ENCODE measurements at places on chromosomes 16 and 17.

GRCh38 chr17:68314916-68315535 is 23.7 kb downstream of the ARSG start:
- no peak for DNase-seq

DNA sequence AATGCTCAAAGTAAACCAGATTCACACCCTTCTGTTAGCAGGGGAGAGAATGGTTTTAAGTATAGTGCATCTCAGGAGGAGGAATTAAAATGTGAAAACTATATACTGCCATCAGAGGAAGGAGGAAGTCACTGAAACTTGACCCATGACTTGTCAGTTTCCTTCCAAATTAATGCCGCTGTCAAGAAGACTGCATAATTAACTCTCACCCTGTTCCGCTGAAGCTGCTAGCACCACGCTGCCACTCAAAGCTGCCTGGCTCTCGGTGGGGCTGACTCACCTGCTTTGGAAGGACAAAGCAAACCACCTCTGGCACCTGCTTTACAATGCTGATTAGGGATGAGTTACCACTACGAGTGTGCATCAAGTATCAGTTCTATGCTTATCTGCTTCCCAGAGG is 37.8 kb upstream of the ULK2 start:
- no peak for DNase-seq

DNA sequence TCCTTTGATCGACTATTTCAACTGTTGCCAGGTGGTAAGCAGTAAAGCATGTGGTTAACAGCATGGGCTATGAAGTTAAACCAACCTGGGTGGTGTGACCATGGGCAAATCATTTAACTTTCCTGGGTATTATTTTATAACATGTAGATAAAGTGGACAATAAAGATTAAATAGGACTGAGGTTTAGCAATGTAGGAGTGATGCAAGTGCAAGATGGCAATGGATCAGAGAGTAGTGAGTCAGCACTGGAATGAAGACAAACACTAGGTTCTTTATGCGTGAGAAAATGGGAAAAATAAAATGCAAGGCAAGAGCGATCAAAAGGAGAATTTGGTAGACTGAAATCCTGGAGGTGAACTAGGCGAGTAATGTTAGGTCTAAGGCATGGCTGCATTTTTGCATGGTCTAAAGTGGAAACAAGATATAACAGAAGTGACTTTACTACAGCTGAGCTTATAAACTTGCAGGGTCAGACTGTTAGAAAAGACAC is 222.4 kb upstream of the AXIN2 start:
- no peak for DNase-seq

DNA sequence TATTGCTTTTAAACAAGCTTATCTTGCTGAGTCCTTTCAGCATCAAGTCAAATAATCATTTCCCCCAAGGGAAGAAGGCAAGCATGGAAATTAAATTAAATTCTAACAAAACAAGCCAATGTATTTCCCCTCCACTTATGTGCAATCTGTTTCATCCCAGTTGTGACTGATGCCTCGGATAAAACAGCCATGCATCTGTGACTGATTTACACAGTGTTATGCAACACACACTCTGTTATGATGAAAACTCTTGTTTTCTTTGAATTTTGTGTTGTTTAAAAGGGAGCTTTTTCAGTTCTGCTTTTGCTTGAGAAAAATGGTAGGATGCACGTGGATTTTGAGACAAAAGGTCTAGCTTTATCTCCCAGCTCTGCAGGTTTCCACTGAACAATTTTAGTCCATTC is 32.6 kb downstream of the TMEM100 start:
- DNase-seq, result no peak

DNA sequence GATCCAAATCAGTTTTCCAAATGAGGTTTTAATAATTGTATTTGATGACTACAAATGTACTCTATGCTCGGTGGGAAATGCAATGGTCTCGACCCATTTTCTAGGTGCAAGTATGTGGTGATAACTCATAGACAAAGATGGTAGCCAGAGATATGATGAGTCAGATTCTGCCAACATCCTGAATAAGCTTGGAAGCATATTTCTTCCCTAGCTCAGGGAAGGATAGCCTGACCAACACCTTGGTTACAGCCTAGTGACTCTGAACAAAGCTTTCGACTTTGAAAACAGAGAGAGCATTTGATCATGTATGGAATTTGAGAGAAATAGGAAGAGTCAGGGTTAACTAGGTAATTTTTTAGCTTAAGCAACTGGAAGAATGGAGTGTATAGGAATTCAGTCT is 128.3 kb upstream of the MYOCD start:
- no peak for DNase-seq

- DNase-seq, result no peak
Observed at GRCh38 chr16:12507366-12507765, 296.3 kb downstream of the CPPED1 start.

DNA sequence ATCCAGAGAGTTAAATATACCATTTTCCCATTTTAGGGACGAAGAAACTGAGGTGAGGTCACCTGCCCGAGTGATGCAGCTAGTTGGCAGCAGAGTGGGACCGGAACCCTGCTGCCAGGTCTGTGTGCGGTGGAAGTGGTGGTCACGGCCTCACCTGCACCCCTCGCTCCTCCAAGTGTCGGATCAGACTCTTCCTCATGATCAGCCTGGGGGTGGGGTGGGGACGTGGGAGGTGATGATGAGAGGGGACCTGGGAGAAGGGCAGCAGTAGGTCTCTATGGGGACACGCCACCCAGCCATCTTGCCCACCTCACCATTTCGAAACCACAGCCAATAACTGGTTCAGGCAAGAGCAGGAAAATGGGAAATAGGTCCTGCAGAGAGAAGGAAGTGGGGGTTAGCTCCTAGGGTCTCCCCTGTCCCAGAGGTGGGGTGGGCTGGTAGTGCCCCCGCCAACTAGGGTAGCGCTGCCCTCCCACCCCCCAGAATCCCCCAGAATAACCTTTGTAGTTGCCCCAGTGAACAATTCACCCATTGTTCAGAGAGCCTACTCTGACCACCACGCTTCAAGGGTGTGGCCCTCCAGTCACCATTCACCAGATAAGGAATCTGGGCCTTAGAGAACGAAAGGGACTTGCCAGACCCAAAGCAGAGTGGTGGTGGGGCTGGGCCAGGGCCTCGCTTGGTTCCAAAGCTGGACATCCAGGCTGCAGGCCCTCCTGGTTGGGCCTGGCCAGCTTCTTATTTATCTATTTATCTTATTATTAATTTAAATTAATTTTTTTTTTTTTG is 5.1 kb downstream of the GDPD3 start:
- DNase-seq, result no peak

DNA sequence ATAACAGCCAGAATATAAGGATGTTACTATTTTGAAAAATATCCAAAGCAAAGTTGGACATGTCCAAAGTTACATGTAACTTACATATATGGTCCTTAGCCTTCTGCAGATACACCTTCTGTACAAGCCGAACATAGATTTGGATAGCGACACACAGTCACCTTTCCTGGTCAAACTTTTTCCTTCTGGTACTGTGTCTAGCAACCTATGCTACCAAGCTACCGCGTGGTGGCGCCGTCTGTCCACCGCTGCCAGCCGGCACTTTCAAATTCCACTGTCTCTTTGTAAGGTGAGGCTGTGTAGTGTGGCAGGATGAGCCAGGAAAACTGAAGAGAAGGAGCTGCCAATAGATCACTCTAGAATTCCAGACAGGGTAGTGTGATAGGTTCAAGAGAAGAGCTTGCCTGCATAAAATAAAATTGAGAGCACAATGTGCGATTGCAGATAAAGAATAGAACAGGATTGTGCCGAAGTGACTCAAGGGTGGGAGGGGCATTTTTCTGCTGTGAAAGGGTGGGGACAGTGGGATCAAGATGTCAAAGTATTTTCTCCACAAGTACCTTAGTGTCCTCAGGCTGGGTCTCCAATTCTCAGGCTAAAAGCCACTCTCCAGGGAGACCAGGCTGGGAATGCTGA is 366.9 kb downstream of the SLC39A11 start:
- peak; percentile 24 for DNase-seq

DNA sequence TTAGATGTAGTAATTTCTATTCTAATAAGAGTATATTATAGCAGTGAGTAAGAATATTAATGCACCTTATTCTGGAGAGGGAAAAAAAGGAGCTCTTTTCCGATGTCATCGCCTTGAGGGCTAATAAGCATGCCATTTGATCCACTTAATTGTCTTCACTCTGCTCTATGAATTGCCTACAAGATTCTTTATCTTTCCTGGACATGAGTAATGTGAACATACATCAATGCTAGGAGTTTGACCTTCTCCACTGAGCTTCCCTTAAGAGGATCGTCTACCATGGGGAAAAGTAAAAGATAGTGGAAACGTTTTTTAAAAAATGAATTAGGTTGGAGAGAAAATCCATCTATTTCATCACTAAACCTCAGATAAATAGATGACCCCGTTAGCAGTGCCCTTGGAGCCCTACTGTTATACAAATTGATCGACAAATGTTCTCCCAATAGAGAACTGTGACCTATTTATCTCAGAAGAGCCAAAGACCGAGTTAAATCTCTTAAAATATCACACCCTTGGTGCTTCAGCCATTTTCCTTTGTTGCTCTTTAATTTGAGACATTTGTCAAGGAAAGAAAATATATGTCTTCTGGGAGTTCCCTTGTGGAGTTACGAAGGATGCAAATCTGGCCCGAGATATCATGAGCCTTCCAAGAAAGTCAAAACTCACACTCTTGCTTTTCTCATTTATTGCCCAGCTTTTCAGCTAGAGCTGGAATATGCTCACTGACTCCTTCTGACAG is 898.5 kb downstream of the KCNJ2 start:
- DNase-seq, result no peak

GRCh38 chr16:47734987-47735594 is 274.0 kb downstream of the PHKB start:
- no peak for DNase-seq

DNA sequence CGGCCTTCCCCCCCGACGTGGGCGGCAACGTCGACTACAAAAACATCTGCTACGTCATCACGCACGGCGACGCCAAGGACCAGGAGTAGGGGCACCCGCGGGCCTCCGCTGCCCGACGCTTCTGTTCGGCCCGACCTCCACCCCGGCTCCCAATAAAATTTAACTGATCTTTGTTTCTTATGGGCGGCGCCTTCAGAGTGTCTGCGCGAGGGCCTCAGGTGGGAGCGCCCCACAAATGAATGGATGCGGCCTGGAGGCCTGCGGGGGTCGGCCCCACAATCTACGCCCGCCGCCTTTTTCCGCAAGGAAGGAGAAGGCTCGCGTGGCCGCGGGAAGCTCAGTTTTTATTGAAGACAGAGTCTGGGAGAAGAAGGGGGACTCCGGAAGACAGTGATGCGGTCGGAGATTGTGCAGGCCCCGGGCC is 3.2 kb downstream of the MYL11 start:
- peak; percentile 65 for DNase-seq

DNA sequence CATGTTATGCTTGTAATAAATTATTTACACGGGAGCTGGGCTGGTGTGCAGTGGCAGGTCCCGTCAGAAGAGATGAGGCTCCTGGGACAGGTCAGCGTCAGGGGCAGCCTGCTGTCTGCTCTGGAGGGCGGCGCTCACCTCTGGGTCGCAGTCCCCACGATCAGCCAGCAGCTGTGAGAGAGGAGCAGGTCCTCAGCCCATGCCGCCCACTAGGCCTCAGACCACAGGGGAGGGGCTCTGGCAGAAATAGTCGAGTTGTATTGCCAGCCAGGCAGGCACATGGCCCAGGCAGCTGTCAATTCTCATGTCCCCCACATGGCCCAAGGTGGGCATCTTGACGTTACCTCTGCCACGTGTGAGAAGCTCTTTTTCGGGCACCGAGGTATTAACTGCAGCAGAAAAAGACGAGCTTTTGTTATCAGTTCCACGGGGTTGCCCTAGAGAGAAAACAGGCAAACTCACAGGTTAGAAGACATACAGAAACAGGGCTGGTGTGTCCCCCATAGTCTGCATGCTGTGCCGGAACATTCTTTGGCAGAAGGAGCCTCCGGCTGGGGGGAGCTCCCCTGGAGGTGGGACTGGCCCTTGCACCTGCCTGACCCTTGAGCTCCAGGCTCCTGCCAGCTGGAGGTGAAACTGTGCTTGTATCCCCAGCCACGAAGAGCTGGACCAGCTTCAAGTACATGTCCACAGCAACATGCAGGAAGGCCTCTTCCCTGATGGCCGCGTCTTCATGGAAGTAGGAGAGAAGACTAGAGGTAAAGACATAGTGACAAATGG is 17.4 kb downstream of the ZNF276 start:
- no peak for DNase-seq

DNA sequence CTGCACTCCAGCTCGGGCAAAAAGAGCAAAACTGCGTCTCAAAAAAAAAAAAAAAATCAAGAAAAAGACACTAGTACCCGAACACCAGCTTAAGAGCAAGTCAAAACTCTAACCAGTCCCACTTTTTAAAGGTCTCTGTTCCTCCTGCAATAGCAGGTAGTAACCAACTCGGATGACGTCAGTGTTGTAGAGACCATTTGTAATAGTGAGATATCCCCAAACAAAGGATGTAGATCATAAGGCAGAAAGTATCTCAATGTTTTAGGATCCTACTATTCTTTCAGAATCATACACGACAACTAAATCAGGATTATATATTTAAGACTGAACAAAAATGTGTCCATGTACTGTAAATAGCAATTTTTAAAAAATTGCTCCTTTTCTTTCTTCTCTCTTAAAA is 2.4 kb downstream of the JPT1 start:
- no peak for DNase-seq

GRCh38 chr17:7561028-7561575 is 617 bp upstream of the SENP3 start:
- peak; percentile 77 for DNase-seq

GRCh38 chr16:89502081-89502843 is 5.9 kb upstream of the SPG7 start:
- no peak for DNase-seq

GRCh38 chr16:79181419-79181818 is 419.1 kb downstream of the MAF start:
- no peak for DNase-seq

GRCh38 chr17:29007860-29008455 is 2.1 kb upstream of the SEZ6 start:
- DNase-seq, result no peak

- no peak for DNase-seq
Observed at GRCh38 chr17:28712705-28713415, 1.2 kb upstream of the PROCA1 start.

GRCh38 chr17:72244494-72244893 is 123.7 kb downstream of the SOX9 start:
- DNase-seq, result no peak

GRCh38 chr17:75942473-75942872 is 1.6 kb upstream of the FBF1 start:
- no peak for DNase-seq

GRCh38 chr17:12230481-12231354 is 210.0 kb downstream of the MAP2K4 start:
- no peak for DNase-seq

Measured in GM12891 (cell line).